ENCODE measurements at places on chromosomes 4 and X.

DNA sequence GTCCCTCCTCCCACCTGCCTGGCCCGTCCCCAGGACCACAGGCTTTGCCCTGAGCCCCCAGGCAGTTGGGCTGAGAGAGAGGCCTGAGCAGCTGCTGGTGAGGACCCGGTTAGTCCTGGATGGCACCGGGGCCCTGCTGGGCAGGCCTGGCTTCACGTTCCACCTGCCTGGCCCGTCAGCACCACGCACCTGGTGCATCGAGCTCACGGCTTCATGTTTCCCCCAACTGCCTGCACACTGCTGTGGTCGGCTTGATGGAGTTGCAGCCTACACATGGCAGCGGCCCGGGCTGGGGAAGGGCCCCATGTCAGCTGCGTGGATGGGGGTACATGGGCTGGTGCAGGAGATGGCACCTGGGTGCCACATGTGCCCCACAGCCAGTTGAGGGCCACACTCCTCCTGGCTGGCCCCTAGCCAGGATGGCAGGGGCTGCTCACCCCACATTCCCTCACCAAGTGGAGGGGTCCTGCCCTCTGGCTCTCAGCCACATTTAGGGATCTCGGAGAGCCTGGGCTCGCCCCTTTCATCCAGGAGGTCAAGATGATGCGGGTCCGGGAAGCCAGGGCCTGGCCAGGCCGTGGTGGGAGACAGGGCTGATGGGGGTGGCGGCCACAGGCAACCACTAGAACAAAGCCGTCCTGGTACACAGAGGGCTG, 28.5 kb downstream of the NKX1-1 start:
- DNase-seq: no peak

- DNase-seq: no peak
These were observed 1.2 kb downstream of the MSMO1 start for GRCh38 chr4:165328708-165329107.

GRCh38 chrX:30577362-30577991, at the start of gene TASL:
TASL (minus strand) TSS chrX:30577766; CDS start chrX:30560355, 17,411 bp downstream.
- no peak for DNase-seq

GRCh38 chrX:102515975-102516941, at the start of gene TMSB15A:
TMSB15A (minus strand) TSS chrX:102516739.
- peak; percentile 67 for DNase-seq

GRCh38 chrX:14865201-14865600, 7.7 kb downstream of the FANCB start:
- DNase-seq: no peak

DNA sequence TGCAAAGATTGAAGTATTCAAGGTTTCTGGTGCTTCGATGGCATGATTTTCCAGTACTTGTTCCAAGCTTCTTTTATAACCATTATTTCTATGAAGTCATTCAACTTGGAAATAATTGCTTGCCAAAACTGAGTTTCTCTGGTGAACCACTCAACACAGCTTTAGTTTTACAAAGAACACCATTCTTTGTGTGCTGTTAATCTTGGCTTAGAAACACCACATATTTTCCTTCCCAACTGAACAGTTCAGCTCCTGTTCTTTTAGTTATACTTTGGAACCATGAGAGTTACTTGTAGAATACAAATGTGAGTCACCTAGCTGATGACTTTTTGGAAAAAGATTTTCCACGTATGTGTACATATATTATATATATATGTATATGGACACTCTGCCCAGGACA, 32.7 kb downstream of the TMEM47 start:
- DNase-seq: no peak

DNA sequence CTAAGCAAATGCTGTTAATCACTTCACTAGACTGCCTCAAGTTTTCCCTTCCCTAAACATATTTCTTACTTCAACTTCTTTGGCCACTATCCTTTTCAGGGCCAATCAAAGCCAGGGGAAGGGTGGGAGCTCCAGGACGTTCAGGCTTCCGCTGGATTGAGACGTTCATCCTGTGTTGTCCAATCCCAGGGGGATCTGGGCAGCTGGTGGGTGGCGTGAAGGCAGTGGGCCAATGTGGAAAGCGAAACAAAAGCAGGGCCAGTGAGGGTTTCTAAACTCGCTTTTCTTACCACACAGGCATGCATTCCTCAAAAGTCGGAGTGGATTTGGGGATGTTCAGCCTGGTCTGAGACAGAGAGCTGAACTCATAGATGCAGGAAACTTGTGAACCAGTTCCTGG, 7.6 kb downstream of the CXCL13 start:
- DNase-seq: no peak

- peak; percentile 33 for DNase-seq
These were observed 982 bp downstream of the PDLIM5 start for GRCh38 chr4:94452476-94453371.

DNA sequence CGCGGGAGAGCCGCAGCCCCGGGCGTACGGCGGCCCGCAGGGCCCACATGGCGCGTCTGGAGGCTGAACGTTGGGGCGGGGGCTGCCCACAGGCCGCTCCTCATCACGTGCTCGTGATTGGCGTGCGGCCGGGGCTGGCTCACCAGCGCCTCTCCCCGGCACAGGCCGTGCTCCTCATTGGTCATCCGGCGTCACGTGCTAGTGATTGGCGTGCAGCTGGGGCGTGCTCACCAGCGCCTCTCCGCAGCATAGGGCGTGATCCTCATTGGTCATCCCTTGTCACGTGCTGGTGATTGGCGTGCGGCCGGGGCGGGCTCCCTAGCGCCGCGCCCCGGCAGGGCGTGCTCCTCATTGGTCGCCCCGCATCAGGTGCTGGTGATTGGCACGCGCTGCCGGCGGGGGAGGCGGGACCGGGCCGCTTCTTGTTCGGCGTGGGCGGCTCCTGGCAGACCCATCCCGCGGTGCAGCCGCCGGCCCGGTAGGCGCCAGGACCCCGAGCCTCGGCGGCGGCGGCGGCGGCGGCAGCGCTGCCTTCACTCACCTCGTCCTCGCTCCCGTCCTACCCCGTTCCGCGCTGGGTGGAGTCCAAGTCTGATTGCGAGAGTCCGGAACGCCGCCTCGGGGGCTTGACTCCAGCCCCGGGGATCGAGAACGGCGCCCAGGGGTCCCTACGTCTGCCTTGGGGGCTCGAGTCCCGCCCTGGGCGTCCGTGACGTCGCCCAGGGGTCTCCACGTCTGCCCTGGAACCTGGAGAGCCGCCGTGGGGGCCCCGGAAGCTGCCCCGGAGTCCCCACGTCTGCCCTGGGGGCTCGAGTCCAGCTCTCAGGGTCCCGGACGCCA, at the start of gene GTPBP6:
Gene GTPBP6 (minus strand): TSS at position 58 of the 840 bp plus-strand sequence. CDS start 9 bp downstream, at position 49.
- no peak for DNase-seq

DNA sequence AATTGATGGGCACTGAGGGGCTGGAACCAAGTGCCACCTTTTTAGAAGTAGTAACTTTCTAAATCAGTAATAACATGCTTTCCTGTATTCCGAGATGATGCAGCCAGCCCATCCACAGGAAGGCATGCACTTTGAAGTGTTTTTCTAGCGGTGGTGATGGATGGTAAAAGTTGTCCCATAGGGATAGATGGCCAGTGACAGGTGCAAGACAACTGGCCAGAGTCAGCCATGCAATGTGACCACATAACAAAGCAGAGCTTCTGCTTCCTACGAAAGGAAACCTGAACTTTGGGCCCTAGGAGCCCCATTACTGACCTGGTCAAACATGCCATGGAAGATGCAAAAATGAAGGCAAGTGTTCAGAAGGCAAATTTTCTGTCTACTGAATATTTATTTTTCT, 72.3 kb downstream of the NR3C2 start:
- no peak for DNase-seq

GRCh38 chr4:4762909-4763821, 96.3 kb upstream of the MSX1 start:
- no peak for DNase-seq

GRCh38 chrX:19585332-19586082, 70.2 kb upstream of the MAP3K15 start:
- DNase-seq: peak; percentile 3

GRCh38 chr4:6362243-6362885, 92.7 kb downstream of the WFS1 start:
- no peak for DNase-seq

- peak; percentile 16 for DNase-seq
These were observed 531 bp upstream of the MANBA start for GRCh38 chr4:102761296-102761701.

- DNase-seq: no peak
These were observed 30.2 kb downstream of the SMIM14 start for GRCh38 chr4:39608451-39608850.

Data from DMS79 treated with DMSO at 0.1 percent for 48 hours (cell line).